Chondrocyte (in vitro differentiated cells): ENCODE measurements at places on chromosomes 5 and 9. TPM values are rescaled to one million over a fixed set of nuclear protein-coding genes. Genes with fewer than 3 reads are reported as not detected.

Gene SPAAR
- 0.70 to 1.3 TPM (median 0.77 TPM) in 3 replicates for total RNA-seq

Gene SARDH
- 0.74 to 1.2 TPM in 2 of 3 replicates, not detected in the other for total RNA-seq

Gene SLIT3
- total RNA-seq: 65.8 to 119 TPM (median 116 TPM) in 3 replicates

Gene RASGRF2
- total RNA-seq: 0.87 to 2.0 TPM (median 0.92 TPM) in 3 replicates

Gene INSL6
- not detected in 3 replicates for total RNA-seq

Gene PCDHGC5
- 1.7 to 3.6 TPM (median 2.0 TPM) in 3 replicates for total RNA-seq

- DNase-seq: no peak
These were observed 534 bp downstream of the SRFBP1 start for GRCh38 chr5:121962347-121962670.

GRCh38 chr9:101419863-101420262 is 15.7 kb downstream of the ALDOB start:
- no peak for DNase-seq

DNA sequence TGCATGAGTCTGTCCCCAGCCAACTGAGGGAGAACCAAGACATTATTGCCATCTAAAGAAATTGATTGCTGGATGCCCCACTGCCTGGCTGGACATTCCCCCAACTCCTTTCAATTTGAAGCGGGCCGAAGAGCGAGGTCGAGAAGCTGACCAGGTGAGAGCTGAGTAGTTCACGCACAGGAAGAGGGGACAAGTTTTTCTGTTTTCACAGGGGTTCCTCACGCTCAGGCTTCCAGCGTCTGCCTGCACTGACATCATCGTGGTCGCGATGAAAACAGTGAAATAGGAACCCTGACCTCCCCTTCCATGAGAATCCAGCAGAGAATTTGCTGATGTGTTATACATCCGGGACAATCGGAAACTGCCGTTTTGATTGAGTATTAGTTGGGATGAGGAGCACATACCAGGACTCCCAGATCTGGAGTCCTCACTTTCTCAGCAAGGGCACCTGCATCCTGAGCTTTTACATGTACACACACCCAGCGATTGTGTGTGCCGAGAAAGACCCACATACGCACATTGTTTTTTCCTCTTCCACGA is 3.1 kb upstream of the DMRT3 start:
- DNase-seq: no peak

GRCh38 chr5:175223291-175223690 is 220.7 kb downstream of the DRD1 start:
- no peak for DNase-seq

GRCh38 chr9:76519075-76519835 is 60.3 kb downstream of the GCNT1 start:
- no peak for DNase-seq

DNA sequence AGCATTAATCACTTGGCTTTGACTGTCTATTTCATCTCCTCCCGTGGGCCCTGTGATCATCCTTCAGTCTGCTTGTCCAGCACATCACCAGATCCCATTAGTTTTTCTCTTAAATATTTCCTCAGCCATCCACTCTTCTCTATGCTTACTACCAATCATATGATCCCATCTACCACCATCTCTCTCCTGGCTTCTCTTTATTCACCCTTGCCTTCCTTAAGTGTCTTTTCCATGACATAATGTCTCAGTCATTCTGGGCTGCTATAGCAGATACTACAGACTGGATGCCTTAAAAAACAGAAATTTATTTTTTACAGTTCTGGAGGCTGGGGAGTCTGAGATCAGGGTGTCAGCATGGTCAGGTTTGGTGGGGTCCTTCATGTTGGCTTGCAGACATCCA is 208.4 kb upstream of the PPP1R2B start:
- DNase-seq: no peak

DNA sequence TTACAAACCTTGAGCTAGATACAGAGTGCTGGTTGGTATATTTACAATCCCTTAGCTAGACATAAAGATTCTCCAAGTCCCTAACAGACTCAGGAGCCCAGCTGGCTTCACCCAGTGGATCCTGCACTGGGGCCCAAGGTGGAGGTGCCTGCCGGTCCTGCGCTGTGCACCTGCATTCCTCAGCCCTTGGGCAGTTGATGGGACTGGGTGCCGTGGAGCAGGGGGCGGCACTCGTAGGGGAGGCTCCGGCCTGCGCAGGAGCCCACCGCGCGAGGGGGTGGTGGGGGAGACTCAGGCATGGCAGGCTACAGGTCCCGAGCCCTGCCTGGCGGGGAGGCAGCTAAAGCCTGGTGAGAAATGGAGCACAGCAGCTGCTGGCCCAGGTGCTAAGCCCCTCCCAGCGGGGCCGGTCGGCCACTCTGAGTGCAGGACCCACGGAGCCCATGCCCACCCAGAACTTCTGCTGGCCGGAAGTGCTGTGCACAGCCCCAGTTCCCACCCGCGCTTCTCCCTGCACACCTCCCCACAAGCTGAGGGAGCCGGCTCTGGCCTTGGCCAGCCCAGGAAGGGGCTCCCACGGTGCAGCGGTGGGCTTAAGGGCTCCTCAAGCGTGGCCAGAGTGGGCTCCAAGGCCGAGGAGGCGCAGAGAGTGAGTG is 1464.7 kb downstream of the EFNA5 start:
- DNase-seq: peak; percentile 78

GRCh38 chr9:136802321-136802720 is 5.4 kb upstream of the RABL6 start:
- DNase-seq: peak; percentile 43

DNA sequence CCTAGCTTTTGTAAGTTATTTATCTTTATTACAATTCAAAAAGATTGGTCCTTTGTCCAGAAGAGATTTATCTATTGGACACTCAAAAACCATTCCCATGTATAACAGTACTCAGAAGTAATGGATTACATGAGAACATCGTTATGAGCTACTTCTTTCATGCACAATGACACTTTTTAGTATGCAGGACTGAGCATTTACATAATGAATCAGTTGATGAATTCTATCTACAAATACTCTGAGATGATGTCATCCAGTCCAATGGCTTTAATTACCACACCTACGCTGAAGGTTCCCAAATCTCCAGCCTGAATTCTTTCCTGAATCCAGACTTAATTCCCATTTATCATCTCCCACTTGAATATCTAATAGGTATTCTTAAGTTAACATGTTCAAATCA is 75.3 kb downstream of the PTBP3 start:
- DNase-seq: no peak

DNA sequence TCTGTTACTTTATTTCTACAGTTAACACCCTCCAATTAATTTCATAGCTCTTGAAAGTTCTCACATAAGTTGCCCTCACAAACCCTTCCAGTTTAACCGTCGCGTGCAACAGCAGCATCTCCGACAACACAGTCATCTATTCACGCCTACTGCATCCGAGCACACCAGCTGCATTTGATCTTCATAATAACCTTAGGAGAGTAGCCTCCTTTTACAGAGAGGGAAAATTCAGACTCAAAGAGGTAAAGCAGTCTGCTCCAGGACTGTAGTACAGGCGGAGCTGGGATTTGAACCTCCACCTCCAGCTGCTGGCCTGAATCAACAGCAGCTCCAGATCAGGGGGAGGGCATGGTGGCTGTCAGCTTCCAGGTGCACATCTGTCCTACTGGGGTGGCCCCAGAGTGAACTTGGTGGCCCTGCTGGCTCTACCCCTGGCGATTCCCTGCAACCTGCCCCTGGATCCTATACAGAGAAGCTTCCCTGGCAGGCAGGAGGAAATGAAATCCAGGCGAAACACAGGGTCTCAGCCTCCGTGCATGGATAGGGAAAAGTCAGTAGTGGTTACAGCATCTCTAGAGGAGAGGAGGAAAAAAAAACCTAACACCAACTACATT is 71.6 kb upstream of the UNC5A start:
- no peak for DNase-seq

- DNase-seq: no peak
These were observed 375.2 kb upstream of the IRX2 start for GRCh38 chr5:3126639-3127038.

DNA sequence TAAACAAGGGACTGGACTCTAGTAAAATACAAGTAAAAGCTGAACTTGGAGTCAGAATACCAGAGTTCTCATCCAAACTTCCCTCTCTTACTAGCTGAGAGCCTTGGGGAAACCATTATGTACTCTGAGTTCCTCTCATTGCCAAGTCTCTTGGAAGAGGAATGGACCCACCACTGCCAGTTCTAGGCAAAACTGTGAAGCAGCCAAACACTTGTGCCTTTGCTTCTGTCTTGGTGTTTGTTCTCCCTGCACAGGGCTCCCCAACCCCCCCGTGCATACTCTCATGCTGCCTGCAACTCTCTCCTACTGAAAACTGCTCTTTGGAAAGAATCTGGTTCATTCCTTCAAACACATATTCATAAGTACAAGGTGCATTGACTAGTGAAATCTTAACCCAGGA is 102.6 kb downstream of the PDZD2 start:
- DNase-seq: no peak

DNA sequence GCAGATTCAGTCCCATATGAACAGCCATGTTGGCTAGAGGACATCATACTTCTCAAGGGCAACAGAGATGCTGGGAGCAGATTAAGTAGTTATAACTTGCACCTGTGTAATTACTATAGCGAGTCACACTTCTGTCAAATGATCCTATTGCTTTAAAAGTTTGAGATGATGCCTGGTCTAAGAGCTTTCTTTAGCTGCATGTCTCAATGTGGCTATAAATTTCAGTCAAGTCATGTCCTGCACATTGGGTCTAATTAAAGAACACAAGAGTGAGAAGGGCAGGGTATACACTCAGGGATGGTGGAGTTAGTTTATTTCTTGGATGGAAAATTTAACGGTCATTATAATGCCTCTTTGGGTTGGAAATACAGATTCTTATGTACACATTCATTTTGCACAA is 557.3 kb downstream of the RAB3C start:
- no peak for DNase-seq

DNA sequence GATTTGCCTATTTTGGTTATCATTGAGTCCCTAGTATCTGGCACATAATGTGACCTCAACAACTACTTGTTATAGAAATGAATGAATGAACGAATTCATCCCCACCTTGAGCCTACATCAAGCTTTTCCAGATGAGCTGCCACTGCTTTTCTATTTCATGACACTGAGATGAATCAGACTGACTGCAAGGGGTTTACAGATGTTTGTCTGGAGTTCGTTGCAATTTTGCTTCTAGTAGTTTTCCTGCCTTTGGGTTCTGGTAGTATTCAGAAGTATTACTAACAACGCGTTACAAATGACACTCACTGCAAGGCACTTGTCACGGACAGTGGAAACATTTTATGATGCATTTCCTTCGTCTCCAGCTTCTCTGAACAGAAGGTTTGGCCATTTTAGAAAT is 222.3 kb downstream of the CD180 start:
- no peak for DNase-seq

- DNase-seq: no peak
These were observed 361.6 kb upstream of the WWC1 start for GRCh38 chr5:167929841-167930240.

GRCh38 chr9:116279230-116279629 is 125.6 kb downstream of the PAPPA start:
- no peak for DNase-seq

DNA sequence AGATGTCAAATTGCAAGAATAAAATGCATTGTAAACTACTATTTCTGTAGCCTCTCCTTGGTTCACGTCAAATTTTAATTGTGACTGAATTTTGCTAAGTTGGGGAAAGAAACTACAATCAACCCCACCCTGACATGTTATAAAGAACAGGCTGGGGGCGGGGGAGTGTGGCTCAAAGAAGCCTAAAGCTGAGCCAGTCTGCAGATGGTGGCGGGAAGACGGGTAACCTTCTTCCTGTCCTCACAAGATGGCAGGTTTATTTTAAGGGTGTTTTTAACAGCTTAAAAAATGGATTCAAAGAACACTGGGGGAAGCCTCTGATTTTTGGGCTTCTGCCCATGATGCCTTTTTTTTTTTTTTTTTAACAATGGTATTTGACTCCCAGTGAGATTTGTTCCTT is 68.5 kb upstream of the MELK start:
- no peak for DNase-seq

DNA sequence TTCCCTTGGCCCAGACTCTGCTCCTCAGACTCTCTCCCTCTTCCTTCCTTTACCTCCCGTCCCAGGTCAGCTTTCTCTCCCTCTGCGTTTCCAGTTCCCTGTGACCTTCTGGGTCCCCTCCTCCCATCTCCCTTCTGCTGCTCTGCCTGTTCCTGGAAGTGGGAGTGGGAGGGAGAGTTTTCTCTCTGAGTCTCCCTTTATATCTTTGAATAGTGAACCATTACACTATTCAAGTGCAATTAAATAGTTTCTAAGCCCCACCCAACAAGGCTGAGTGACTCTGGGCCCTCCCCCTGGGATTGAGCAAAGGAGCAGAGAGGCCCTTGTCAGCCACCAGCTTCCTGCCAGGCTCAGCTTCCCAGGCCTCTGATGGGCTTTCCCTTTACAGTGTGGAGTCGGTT is 34.8 kb downstream of the THBS4 start:
- no peak for DNase-seq

DNA sequence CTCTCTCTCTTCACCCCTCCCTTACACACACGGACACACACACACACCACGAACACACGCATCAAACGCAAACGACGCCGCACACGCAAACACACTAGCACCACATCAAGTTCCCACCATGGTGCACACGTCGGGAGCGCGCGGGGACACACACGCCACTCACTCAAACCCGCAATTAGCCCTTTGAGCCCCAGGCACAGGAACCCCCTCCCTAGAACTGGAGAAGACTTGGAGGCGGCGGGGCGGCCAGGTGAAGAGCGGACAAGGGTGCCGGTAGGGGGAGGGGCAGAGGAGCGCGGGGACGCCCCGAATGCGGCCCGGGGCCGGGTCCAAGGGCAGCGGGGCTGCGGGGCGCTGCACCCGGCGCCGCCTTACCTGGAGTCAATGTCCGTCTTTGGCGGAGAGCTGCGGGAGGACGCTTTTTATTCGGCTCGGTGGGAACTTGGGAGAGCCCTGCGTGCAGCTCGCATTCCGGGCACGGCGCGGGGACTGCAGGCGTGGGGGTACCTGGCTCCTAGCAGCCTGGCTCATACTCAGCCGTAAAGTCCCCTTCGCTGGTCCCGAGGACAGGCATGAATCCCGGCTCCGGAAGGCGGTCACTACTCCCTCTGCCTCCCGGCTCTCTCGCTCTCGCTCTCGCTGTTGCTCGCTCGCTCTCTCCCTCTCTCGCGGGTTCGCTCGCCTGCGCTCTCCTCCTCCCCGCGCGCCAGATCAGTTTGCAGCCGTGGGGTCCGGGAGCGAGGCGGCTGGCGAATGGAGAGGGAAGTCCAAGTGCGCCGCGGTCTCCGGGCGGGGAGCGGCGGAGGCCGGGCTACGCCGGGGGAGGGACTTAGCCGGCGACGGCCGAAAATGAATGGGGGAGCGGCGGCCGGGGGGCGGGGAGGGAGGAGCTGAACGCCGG is at the start of gene BRINP1:
BRINP1 (minus strand) TSS at position 755 of the 901 bp plus-strand sequence. CDS start 56,080 bp downstream, outside the sequence.
- no peak for DNase-seq

DNA sequence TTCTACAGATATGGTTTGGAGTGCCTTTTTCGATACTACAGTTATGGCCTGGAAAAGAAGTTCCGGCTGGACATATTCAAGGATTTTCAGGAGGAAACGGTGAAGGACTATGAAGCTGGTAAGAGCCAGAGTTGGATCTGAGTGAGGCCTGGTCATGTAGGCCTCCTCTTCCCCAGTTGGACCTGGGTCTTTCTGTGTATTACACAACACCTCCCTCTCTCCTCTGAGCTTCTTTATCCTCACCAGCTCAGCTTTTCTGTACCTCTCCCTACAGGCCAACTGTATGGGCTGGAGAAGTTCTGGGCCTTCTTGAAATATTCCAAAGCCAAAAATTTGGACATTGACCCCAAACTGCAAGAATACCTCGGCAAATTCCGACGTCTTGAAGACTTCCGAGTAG is 39.2 kb downstream of the FAXDC2 start:
- DNase-seq: no peak
